CD4-positive, alpha-beta memory T cell (primary cell): ENCODE measurements at places on chromosomes 5 and 9. TPM values are rescaled to one million over a fixed set of nuclear protein-coding genes. Genes with fewer than 3 reads are reported as not detected.

Gene LCN10
- 1.3 TPM for total RNA-seq

Gene SPINK1
- total RNA-seq: not detected

Gene SOX30
- total RNA-seq: 0.15 TPM

Gene ENG
- 13.7 TPM for total RNA-seq

Gene SLC46A2
- total RNA-seq: not detected

Gene GRXCR2
- total RNA-seq: not detected

Gene PTPRD
- not detected for total RNA-seq

GRCh38 chr9:132989414-132989996 lies 11.0 kb downstream of the GFI1B start:
- H3K4me3 ChIP-seq: no peak overlapping the region
- no peak for DNase-seq
- peaks cover 3% of the 10 kb centered on the region for H3K27me3 ChIP-seq
- no peak overlapping the region for H3K27ac ChIP-seq

DNA sequence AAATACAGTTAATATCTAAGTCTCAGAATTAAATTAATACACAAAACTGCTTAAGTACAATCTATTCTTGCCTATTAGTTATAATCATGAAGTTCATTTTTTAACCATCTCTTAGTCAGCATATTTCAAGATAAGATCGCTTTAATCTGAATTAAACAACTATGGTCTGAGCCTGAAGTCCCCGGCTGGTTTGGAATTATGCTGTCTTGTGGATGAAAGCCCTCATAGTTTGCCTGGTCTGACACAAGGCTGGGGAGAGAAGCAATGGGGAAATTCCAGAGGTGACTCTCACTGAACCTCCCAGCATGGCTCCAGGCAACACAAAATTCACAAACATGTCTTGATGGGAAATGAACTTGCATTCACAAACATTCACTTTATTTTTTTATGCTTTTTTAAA lies 28.0 kb upstream of the GRAMD2B start:
- H3K4me3 ChIP-seq: no peak overlapping the region
- no peaks in the 10 kb centered on the region for H3K27me3 ChIP-seq
- no peaks in the 10 kb centered on the region for H3K4me1 ChIP-seq
- no peaks in the 10 kb centered on the region for H3K36me3 ChIP-seq
- no peak overlapping the region for H3K27ac ChIP-seq

DNA sequence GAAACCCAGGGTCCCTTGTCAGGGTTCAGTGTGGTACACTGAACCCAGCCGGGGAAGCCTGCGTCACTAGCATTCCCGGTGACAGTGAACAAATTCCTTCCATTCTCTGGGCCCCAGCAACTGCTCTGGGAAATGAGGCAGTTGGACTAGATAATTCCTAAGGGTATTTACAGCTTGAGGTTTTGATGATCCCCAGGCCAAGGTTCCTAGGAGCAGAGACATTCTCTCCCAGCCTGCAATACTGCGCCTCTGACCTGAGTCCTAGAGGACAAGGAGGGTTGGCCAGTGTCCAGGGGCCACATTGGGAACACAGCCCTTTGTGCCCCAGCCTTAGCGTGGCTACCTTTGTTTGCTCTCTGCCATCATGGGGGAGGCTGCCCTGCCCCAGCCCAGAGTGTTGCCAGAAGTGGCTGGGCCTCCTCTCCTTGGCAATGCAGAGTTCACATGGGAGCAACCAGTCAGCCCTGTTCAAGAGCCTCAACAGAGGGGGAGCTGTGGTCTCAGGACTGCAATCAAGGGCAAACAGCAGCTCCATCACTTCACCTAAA lies 178.2 kb downstream of the SEC61B start:
- no peak for DNase-seq
- no peaks in the 10 kb centered on the region for H3K4me1 ChIP-seq
- no peak overlapping the region for H3K4me3 ChIP-seq
- no peak overlapping the region for H3K27ac ChIP-seq
- H3K36me3 ChIP-seq: no peaks in the 10 kb centered on the region

GRCh38 chr5:15604986-15605385 lies 105.0 kb downstream of the FBXL7 start:
- H3K36me3 ChIP-seq: no peaks in the 10 kb centered on the region
- no peaks in the 10 kb centered on the region for H3K4me1 ChIP-seq
- H3K27me3 ChIP-seq: no peaks in the 10 kb centered on the region
- no peak for DNase-seq
- H3K4me3 ChIP-seq: no peak overlapping the region

DNA sequence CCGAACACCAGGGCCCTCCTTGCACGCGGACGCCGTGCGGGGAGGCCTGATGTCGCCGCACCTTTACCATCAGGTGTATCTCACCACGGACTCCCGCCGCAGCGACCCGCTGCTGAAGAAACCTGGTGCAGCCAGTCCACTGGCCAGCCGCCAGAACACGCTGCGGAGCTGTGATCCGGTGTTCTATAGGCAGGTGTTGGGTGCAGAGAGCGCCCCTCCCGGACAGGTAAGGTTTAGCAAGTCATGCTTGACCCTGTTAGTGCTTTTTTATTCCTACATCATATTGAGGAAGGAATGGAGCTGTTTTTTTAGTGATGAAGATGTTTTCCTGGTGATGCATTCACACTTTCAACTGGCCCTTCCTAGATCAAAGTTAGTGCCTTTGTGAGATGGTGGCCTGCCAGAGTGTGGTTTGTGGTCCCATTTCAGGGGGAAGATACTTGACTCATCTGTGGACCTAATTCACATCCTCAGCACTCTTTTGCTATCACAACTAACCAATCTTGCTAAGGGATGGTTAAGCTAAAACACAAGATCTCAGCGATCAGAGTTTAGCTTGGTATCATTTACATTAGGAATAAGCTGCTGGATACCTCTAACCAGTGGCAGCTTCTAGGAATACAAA lies 2.7 kb downstream of the PCDHGC3 start:
- no peak overlapping the region for H3K4me3 ChIP-seq
- no peaks in the 10 kb centered on the region for H3K36me3 ChIP-seq
- peaks cover 29% of the 10 kb centered on the region for H3K27me3 ChIP-seq

GRCh38 chr5:15834596-15835245 lies 334.7 kb downstream of the FBXL7 start:
- no peak for DNase-seq
- H3K4me3 ChIP-seq: no peak overlapping the region
- H3K4me1 ChIP-seq: no peaks in the 10 kb centered on the region

- H3K4me3 ChIP-seq: no peak overlapping the region
- H3K4me1 ChIP-seq: no peaks in the 10 kb centered on the region
- no peak for DNase-seq
- no peaks in the 10 kb centered on the region for H3K36me3 ChIP-seq
- H3K27me3 ChIP-seq: no peaks in the 10 kb centered on the region
- no peak overlapping the region for H3K27ac ChIP-seq
Measured at GRCh38 chr5:39671561-39671961, 246.8 kb upstream of the DAB2 start.

- no peak overlapping the region for H3K4me3 ChIP-seq
- DNase-seq: no peak
- no peaks in the 10 kb centered on the region for H3K4me1 ChIP-seq
- no peak overlapping the region for H3K27ac ChIP-seq
- no peaks in the 10 kb centered on the region for H3K36me3 ChIP-seq
Measured at GRCh38 chr5:141743866-141744272, 61.8 kb upstream of the ARAP3 start.

DNA sequence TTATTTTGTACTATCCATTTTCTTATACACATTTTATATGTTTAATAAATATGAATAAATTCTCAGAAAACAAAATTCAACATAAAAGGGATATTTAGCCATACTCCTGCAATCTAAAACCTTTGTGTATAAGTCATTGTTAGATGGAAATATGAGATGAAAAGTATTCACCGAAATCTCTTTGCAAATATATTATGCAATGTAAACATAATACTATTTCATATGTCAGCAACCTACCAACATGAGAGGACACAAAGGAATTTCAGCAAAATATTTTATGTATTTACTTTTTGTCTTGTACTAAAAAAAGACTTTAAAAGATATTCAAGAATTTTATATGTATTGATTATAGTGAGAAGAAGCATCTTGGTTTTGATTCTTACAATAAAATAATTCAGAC lies 1623.4 kb downstream of the EFNA5 start:
- no peak for DNase-seq
- H3K27me3 ChIP-seq: no peaks in the 10 kb centered on the region
- H3K27ac ChIP-seq: no peak overlapping the region
- no peak overlapping the region for H3K4me3 ChIP-seq
- H3K4me1 ChIP-seq: no peaks in the 10 kb centered on the region

DNA sequence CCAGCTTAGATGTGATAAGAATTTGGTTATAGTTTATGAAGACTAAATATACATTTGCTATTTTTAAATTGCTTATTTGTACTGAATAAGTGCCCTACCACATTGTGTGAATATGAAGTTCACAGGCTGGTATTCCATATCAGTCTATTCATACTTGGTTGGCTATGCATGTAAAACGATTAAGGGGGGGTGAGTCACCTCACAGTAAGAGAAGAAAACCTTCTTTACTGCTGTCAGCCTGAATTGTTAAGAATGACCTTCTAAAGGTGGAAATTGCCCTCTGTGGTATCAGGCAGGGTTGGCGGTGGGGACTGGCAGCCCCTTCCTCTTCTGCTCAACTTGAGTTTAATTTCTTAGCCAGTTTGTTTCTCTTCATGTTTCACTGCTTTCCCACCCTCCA lies 127.0 kb upstream of the RPS23 start:
- no peak overlapping the region for H3K4me3 ChIP-seq
- no peak for DNase-seq
- no peaks in the 10 kb centered on the region for H3K36me3 ChIP-seq
- no peaks in the 10 kb centered on the region for H3K4me1 ChIP-seq
- H3K27ac ChIP-seq: no peak overlapping the region
- H3K27me3 ChIP-seq: no peaks in the 10 kb centered on the region

DNA sequence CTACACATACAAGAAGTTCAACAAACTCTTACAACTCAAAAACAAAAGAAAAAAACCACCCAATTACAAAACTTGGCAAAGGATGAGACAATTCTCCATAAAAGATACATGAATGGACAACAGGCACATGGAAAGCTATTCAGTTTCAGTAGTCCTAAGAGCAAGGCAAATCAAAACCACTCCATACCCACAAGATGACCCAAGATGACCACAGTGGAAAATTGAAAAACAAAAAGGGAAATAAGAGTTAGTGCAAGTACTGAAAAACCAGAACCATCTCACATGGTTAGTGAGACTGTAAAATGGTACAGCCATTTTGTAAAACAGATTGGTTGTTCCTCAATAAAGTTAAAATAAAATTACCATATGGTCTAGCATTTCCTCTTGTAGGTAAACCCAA lies 287.1 kb upstream of the CDH9 start:
- no peak overlapping the region for H3K27ac ChIP-seq
- DNase-seq: no peak
- H3K4me3 ChIP-seq: no peak overlapping the region
- H3K27me3 ChIP-seq: no peaks in the 10 kb centered on the region
- no peaks in the 10 kb centered on the region for H3K4me1 ChIP-seq
- no peaks in the 10 kb centered on the region for H3K36me3 ChIP-seq

DNA sequence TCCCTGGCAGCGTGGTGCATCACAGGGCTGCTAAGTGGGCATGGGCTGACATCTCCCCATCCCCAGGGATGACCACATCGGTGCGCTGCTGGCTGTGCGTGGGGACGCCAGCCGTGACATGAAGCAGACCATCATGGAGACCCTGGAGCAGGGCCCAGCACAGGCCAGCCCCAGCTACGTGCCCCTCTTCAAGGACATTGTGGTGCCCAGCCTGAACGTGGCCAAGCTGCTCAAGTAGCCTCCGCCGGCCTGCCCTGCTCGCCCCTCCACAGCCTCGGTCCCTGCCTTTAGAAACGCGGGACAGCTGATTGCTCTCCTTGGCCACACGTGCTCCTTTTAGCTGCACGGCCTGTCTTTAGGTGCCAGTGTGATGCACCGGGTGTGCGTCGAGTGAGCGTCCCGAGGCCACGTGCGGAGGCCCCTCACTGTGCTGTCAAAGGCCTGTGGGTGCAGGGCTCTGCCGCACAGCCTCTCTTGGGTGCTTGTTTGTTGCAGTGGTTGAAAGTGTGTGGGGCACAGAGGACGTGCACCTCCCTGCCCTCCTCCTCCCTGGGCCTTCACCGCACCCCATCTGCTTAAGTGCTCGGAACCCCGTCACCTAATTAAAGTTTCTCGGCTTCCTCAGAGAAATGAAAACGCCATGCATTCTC lies 23.8 kb downstream of the EXOC3 start:
- no peak for DNase-seq
- no peak overlapping the region for H3K27ac ChIP-seq
- peaks cover 32% of the 10 kb centered on the region for H3K4me1 ChIP-seq
- peaks cover 14% of the 10 kb centered on the region for H3K36me3 ChIP-seq
- no peak overlapping the region for H3K4me3 ChIP-seq
- H3K27me3 ChIP-seq: no peaks in the 10 kb centered on the region

GRCh38 chr5:168472329-168472728 lies 13.9 kb upstream of the RARS1 start:
- no peaks in the 10 kb centered on the region for H3K4me1 ChIP-seq
- H3K36me3 ChIP-seq: no peaks in the 10 kb centered on the region
- no peak overlapping the region for H3K27ac ChIP-seq
- H3K4me3 ChIP-seq: no peak overlapping the region
- H3K27me3 ChIP-seq: no peaks in the 10 kb centered on the region

GRCh38 chr9:78626971-78627370 lies 330.0 kb downstream of the PSAT1 start:
- no peak overlapping the region for H3K27ac ChIP-seq
- H3K27me3 ChIP-seq: no peaks in the 10 kb centered on the region
- no peak overlapping the region for H3K4me3 ChIP-seq
- no peak for DNase-seq
- no peaks in the 10 kb centered on the region for H3K36me3 ChIP-seq
- no peaks in the 10 kb centered on the region for H3K4me1 ChIP-seq

- H3K4me1 ChIP-seq: no peaks in the 10 kb centered on the region
- H3K27me3 ChIP-seq: peaks cover 4% of the 10 kb centered on the region
- no peak overlapping the region for H3K4me3 ChIP-seq
- H3K27ac ChIP-seq: no peak overlapping the region
- no peaks in the 10 kb centered on the region for H3K36me3 ChIP-seq
- no peak for DNase-seq
Measured at GRCh38 chr5:132258102-132259068, 889 bp downstream of the PDLIM4 start.

DNA sequence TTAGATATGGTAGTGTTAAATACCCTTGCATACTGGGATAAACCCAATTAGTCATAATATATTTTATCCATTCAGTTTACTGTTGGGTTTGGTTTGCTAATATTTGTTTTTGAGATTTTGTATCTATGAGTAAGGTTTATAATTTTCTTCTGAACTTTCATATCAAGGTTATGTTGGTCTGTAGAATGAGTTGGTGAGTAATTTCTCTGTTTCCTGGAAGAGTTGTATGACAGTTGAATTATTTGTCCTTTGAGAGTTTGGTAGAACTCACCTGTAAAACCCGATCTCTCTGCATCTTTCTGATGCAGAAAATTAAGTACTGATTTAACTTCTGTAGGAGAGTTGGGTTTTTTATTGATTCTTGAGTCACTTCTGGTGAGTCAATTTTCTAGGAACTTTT lies 20.4 kb downstream of the DDX4 start:
- no peak overlapping the region for H3K27ac ChIP-seq
- H3K4me3 ChIP-seq: no peak overlapping the region
- DNase-seq: no peak
- no peaks in the 10 kb centered on the region for H3K4me1 ChIP-seq
- H3K36me3 ChIP-seq: no peaks in the 10 kb centered on the region
